ENCODE measurements at places on chromosomes 13 and 19.
A peak's percentile ranks its signal among the peaks of the same experiment; 100 is the strongest.

DNA sequence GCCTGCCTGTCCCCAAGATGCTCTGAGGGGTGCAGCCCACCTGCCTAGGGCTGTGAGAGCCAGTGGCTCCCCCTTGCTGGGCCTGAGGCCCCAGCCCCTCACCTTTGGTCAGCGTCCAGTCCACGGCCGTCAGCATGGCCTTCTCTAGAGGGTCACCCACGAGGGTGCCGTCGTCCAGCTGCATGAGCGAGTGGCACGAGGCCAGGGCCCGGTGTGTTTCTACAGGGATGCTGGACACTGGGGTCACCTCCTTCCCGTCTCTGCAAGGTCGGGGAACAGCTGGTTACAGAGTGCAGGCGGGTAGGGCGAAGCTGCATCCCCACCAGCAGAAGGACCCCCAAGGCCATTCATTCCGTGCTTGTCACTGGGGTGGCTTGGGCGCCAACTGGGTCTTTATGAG, 9.0 kb downstream of the ATP13A1 start:
- DNase-seq, result no peak

GRCh38 chr19:5931251-5931650, 17.2 kb downstream of the CAPS start:
- no peak for DNase-seq

GRCh38 chr13:76696370-76696769, 189.8 kb downstream of the KCTD12 start:
- no peak for DNase-seq

DNA sequence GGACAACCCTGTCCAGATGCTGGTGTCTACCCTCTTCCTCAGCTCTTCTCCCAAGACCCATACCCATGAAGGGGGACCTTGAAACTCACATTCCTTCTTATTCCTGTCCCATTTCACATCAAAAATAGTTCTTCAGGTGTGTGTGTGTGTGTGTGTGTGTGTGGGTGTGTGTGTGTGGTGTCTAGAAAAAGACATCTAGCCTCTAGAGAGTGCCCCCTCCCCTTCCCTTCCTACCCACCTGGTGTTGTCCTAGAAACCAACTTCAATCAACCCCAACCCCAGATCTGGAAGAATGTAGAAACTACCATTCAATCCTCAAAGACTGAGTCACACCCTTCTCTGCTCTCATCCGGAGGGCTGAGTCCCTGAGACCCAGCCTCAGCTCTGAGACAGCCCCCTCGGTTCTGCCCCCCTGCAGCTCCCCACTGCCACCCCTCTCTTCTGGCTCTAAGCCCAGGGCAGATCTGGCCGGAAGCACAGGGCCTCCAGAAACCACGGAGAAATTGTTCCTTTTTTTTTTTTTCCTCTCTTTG, 3.5 kb downstream of the KCNN4 start:
- DNase-seq, result no peak

GRCh38 chr13:97228850-97229521, 6.9 kb downstream of the MBNL2 start:
- no peak for DNase-seq

GRCh38 chr13:94327318-94327717, 152.2 kb downstream of the DCT start:
- DNase-seq, result no peak

- no peak for DNase-seq
Measured at GRCh38 chr13:66994517-66995202, 235.5 kb downstream of the PCDH9 start.

- no peak for DNase-seq
Measured at GRCh38 chr13:36430247-36431203, 1.8 kb upstream of the CCNA1 start.

GRCh38 chr13:107351305-107351704, 783.4 kb upstream of the ARGLU1 start:
- DNase-seq, result no peak

GRCh38 chr19:46408664-46409039, 4.7 kb downstream of the CCDC8 start:
- no peak for DNase-seq

- DNase-seq, result no peak
Measured at GRCh38 chr13:113557013-113557412, 27.5 kb upstream of the TFDP1 start.

- no peak for DNase-seq
Measured at GRCh38 chr19:44007473-44007872, 4.7 kb downstream of the ZNF230 start.

DNA sequence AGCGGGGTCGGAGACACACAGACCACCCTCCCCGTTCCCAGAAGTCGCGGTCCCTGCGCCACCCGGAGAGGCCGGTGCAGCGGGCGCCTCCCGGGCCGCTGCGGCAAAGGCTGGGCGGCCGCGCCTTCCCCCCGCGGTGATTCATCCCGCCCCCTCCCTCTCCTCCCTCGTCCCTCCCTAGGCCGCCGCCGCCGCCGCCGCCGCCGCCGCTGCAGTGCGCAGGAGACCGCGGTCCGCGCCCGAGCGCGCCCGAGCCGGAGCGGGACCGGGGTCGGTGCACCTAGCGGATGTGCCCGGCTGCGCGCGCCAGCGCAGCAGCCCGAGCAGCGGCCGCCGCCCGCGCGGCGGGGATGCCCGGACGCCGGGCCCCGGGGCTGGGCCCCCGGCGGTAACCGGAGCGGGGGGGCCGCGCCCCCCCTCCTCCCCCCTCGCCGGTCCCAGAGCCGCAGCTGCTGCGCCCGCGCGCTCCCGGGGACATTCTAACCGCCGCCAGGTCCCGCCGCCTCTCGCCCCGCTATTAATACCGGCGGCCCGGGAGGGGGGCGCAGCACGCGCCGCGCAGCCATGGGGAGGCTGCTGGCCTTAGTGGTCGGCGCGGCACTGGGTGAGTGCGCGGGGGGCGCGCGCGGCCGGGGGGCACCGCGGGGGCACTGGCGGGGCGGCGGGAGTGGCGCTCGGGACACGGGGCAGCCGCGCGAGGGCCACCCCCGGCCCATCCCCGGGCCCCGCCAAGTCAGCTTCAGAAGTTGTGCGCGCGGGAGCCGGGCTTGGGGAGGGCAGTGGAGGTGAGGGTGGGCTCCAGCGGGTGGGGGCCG, at the start of gene SCN1B:
SCN1B (plus strand) TSS at position 214 of the 815 bp plus-strand sequence; CDS start at position 565, 351 bp downstream.
- no peak for DNase-seq

DNA sequence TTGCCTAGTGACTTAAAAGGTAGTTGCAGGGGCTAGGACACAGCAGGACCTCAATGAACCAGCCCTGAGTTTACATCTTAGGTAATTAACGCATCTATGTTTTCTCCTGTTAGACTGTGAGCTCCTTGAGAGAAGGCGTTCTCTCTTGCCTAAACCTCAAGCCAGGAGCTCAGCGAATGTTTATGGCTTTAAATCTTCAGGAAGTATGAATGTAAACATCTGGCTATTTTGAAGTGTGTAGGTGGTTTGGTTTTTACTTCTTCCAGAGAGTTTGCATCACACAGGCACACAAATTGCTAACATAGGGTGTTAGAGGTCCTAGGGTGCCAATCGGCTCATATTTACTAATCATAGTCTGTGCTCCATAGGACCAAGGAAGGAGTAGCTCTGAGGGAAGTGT, 387.7 kb upstream of the ZNF507 start:
- no peak for DNase-seq

DNA sequence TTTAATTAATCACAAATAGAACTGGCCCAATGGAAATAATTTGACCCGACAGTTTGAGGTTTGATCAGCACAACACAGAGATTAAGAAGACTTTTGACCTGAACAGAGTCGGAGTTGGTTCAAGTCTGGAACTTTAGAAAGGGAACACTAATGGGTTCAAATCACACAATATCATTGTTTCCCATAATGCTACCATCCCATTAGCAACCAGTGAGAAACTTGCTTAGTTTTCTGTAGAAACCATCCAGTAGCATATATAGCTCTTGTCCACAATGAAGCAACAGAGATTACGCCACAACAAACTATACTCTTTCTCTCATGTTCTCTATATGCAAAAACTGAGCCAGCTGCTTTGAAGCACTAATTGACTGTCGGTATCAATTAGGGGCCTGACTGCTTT, 376.9 kb upstream of the SPRY2 start:
- DNase-seq, result no peak

GRCh38 chr13:95035311-95036109, 265.7 kb downstream of the ABCC4 start:
- no peak for DNase-seq

GRCh38 chr19:13633109-13633508, 126.8 kb upstream of the CACNA1A start:
- no peak for DNase-seq

DNA sequence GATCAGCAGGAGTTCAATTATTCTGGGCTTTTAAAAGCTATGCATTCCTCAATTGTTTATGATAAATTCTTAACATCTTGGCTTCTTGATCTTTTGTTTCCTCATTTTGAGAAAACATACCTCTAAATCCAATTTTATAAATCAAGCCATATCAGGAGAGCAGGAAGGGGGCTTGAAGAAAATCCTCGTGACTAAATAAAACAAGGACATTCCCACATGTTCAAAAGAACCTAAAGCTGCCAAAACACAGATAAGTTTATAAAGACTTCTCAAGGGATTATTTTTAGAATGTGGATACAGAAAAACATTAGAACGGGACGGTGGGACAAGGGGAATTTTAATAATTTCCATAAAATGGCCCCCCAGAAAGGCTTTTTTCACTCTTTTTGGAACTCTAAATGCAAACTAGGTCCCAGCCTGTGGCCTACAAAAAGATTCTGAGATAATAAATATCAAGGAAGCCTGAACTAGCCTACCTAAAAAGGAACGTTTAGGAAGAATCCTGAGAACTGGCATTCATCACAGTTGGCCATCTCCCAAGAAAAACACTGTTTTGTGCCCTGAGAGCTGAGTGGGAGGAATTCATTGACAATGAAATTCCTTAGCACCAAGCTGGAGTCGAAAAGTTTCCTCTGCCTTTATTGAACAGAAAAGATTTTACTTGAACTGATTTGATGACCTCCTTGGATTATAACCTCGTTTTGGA, 30.1 kb downstream of the ZAR1L start:
- no peak for DNase-seq

GRCh38 chr13:96762876-96763275, 231.4 kb downstream of the OXGR1 start:
- no peak for DNase-seq

- peak; percentile 24 for DNase-seq
Measured at GRCh38 chr13:111216166-111216960, 101.3 kb downstream of the ARHGEF7 start.

GRCh38 chr19:801861-802497, 4.7 kb downstream of the PTBP1 start:
- DNase-seq, result no peak
